ENCODE measurements at places on chromosomes 12 and 14. TPM values are rescaled to one million over a fixed set of nuclear protein-coding genes. Genes with fewer than 3 reads are reported as not detected.

Gene ENDOU
- total RNA-seq, result not detected

Gene MYF6
- not detected for total RNA-seq

Gene LTB4R2
- total RNA-seq, result 16.7 TPM

Gene RNASE13
- not detected for total RNA-seq

Gene C12orf60
- 4.5 TPM for total RNA-seq

Gene ADSS1
- total RNA-seq, result 0.57 TPM

Gene TRHDE
- total RNA-seq, result 7.9 TPM

Gene SUOX
- 13.3 TPM for total RNA-seq

Gene PTPN21
- 4.8 TPM for total RNA-seq

Gene DAO
- total RNA-seq, result not detected

Gene PYM1
- 59.7 TPM for total RNA-seq

Gene PRB2
- not detected for total RNA-seq

Gene USP44
- total RNA-seq, result 0.95 TPM

Gene TMEM121
- total RNA-seq, result 8.7 TPM

Gene PRH2
- total RNA-seq, result not detected

Gene BCL2L14
- total RNA-seq, result not detected

Gene PLEKHG7
- total RNA-seq, result not detected

Gene FOXA1
- total RNA-seq, result 6.5 TPM
